ENCODE measurements at places on chromosomes 7 and 10.

GRCh38 chr10:129631006-129631405 is 164.0 kb downstream of the MGMT start:
- no peak for DNase-seq

DNA sequence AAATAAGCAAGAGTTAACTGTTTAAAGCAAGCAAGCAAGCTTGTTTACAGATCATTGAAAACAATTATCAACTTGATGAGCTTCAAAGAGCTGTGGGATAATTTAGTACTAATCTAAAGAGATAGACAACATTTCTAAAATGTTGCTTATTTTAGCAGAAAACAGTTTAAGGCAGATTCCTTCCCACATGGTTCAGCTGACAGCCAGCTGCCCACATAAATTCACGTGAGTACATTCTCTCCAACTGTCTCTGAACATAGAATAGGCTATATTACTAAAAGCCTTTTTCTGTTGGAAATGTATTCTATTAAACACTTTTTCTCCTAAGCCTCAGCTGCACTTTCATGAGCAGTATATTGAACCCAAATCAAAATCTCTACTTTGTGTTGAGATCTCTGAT is 174.1 kb downstream of the LRRN3 start:
- DNase-seq = no peak

GRCh38 chr7:115274-115911 is 77.0 kb upstream of the FAM20C start:
- DNase-seq = peak; percentile 40

DNA sequence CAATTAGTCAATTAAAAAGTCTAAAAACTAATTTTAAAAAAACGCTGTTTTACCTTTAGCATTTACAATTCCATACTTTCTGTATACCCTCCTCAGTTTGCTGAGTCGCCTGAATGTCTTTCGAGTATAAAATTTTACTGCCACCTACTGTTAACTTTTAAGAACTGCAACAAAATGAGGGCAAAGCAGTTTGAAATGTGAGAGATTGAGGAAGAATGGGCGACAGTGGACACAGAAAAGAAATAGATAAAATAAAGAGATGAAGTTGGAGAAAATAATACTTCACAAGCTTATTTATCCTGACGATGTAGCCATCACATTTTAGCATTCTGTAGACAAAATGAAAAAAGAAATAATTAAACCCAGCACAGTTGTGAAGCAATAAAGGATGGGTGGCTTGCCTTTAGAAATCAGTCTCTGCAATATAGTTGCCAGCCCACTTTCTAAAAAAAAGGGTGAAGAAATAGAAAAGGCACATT is 110.8 kb upstream of the PTN start:
- peak; percentile 74 for DNase-seq

DNA sequence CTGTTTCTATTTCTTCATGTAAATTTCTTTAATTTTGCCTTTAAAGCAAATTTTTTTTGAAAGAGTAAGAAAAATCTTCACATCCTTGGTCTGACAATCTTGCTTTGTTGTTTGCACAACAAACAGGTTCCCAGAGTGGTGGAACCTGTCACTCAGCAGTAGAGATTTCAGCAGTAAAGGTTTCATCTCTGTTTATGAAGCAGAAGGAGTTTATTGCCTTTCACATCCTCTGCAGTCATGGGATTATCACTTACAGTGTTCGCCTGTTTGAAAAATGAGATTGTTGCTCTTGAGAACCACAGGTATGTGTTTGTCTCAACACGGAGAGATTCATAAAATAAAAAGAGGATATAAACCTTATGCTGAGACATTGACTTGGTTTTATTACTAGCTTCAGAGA is 342.6 kb downstream of the IPMK start:
- DNase-seq = no peak

DNA sequence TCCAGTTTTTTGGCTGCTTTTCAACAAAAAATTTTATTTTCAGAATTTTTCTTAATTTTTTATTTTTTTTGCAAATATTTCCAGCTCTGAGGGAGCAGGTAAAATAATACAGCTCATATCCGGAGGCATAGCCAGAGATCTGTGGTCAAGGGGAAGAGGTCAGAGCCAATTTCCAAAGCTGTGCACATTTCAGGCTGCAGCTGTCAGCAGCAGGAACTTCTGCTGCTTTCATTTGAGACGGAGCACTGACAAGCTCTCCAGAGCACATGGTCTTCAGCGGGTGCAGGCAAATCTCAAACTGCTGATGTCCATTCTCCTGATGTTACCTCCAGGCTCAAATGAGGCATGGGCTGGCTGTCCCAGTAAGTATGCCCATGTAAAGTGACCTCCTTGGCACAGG is 31.1 kb downstream of the SLC26A4 start:
- DNase-seq = no peak
